HS-27A (cell line): ENCODE measurements at places on chromosomes 2 and 18.

- no peak for DNase-seq
These were observed 2.4 kb downstream of the FARP2 start for GRCh38 chr2:241358470-241358869.

DNA sequence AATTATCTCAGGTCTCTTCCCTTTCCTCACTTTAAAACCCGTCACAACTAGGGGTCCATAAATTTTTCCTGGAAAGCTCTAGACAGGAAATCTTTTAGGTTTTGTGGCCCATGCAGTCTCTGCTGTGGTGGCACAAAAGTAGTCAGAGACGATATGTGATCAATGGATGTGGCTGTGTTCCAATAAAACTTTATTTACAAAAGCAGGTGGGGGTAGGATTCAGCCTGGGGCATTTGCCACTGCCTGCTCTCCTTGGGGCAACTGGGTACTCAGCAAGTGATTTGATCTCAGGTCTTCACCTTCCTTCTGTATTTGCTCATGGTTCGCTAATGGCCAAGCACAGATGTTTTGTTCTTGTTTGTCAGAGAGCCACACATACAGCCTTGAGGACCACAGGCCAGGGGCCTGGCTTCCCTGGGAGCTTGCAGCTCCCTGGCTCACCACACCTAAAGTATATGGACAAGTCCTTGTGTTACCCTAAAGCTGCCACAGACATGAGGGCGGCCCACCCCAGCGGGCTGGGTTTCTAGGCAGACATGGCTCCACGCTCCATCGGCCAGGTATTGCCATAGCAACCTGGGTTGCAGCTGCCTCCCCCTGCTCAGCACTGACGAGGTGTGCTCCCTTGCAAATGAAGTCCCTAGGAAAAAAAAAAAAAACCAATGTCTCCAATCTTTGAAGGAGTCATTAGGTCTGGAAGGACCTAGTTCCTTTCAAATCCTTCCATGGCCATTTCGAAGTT is 89.7 kb upstream of the YWHAQ start:
- DNase-seq = no peak

GRCh38 chr18:75836516-75836915 is 409.0 kb upstream of the SMIM21 start:
- no peak for DNase-seq

GRCh38 chr2:147471126-147471525 is 373.7 kb upstream of the ACVR2A start:
- DNase-seq = no peak

DNA sequence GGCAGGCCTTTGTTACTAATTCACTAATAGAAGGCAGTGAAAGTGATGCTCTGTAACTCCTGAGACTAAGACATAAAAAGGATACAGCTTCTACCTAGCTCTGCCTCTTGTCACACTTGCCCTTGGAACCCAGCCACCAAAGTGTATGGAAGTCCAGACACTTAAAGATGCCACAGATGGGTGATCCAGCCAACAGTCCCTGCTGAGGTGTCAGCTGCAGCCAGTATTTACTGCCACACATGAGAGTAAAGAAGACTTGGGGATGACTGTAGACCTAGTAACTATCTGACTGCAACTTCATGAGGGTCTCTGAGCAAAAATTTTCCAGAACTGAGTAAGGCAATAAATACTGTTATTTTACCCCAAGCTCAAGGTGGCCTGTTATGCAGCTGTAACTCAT is 8.8 kb downstream of the IMMT start:
- DNase-seq = no peak

DNA sequence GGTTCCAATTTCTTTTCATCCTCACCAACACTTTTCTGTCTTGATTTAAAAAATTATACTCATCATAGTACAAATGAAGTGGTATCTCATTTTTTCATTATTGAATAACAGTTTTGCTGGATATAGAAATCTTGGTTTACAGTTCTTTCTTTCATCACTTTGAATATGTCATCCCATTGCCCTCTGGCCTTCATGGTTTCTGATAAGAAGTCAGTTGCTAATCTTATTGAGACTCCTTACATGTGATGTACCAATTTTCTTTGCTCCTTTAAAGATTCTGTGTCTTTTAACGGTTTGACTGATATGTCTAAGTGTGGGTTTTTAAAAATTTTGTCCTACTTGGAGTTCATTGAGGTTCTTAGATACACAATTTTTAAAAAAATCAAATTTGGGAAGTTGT is 35.0 kb downstream of the SLC3A1 start:
- no peak for DNase-seq

DNA sequence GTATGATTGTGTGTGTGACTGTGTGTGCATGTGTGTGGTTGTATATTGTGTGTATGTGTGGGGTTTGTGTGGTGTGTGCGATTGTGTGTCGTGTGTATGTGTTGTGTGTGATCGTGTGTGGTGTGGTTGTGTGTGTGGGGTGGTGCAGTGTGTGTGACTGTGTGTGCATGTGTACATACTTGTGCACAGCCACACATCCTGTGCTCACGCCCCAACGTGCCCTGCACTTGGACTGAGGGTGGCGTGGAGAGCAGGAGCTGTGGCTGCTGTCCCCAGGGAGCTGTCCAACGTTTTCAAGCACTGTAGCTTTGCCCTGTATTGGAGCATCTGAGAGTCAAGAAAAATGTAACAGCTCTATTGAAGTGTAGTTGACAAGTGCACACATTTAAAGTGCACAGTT is 243.2 kb upstream of the HDAC4 start:
- DNase-seq = no peak

DNA sequence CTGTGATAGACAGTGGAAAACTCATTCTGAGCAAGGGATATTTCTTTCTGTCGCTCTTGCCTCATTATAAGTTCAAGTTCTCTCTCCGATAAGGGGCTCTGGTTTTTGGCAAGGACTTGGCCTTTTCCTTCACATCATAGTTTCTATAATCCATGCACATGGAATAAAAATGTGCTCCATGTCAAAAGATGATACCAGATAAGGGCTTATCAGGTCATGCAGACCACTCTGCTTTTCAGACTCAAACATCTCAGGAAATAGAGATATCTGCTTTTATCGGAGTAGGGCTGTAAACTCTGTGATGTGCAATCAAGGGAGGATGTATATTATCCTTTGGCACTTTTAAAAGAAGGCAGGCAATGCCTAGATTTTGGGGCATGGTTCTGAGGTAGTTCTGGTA is 45.0 kb upstream of the DARS1 start:
- DNase-seq = no peak

- DNase-seq = no peak
These were observed 7.3 kb upstream of the CIB4 start for GRCh38 chr2:26648516-26648915.

DNA sequence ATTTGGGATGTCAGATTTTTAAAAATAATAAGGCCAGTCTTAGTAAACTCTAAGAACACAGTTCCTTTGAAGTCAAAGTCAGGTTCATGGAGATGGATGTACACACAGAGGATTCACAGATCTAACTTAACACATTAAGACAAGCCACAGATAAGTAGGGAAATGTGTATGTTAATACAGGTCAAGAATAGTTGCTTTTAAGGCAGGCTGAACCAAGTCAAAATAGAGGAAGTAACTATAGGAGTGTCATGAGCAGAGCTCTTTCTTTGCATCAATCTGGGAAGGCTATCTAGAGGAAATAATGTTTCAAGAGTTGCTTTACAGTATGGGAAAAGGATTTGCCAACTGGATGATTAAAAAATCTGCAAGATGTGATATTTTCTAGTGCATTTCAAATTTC is 128.0 kb upstream of the FBXO11 start:
- DNase-seq = no peak

GRCh38 chr2:197211881-197212342 is 98.7 kb downstream of the ANKRD44 start:
- no peak for DNase-seq

GRCh38 chr2:30664761-30665358 is 142.4 kb downstream of the CAPN13 start:
- DNase-seq = peak; percentile 94

- DNase-seq = no peak
These were observed 31.2 kb downstream of the SMAD2 start for GRCh38 chr18:47899107-47899840.
